ENCODE measurements at places on chromosomes 2 and 18. TPM values are rescaled to one million over a fixed set of nuclear protein-coding genes. Genes with fewer than 3 reads are reported as not detected.

The PHLPP1 gene
- 10.8 TPM for total RNA-seq

The GALNT14 gene
- total RNA-seq, result 0.40 TPM

The TTL gene
- 71.0 TPM for total RNA-seq

The RPL37A gene
- total RNA-seq, result 2,952 TPM

The IL18R1 gene
- total RNA-seq, result 4.0 TPM

The KIAA2012 gene
- not detected for total RNA-seq

The PRKAG3 gene
- not detected for total RNA-seq

The ACTG2 gene
- not detected for total RNA-seq

The TMEFF2 gene
- 0.12 TPM for total RNA-seq

The FNDC4 gene
- total RNA-seq, result 15.5 TPM

The SCN7A gene
- not detected for total RNA-seq

- DNase-seq, result no peak
Measured at GRCh38 chr18:43665105-43665788, 388.0 kb upstream of the SYT4 start.

- DNase-seq, result peak; percentile 22
Measured at GRCh38 chr18:22846088-22846683, 86.9 kb upstream of the RBBP8 start.

DNA sequence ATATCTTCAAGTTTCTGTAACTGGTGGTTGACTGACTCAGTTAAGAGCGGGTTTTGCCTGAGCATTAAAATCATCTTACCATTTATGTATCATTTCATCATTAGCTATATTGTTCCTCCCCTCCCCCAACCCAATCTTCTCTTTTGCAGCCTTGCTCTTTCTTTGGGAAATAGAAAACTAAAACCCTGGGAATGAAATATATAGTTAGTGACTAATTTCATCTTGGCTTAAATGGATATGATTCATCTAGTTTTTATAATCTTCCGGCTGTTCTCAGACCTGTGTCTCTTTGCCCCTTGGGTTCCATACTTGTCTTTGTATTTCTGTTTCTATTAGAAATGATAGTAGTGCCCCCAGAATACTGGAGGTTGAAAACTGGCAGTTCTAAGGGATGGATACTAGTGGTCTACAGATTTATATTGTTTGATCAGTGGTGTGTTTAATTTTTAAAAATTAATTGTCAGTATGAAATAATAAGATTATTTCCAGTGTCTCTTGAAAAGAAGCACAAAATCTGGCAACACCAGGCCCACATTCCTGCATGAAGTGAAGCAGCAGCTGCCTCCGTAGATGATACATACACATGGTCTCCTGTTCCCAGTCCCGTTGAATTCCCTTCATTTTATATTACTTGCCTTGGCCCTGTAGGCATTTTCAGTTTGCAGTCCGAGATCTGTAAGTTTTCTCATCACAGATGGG, 44.5 kb downstream of the PHLPP1 start:
- peak; percentile 37 for DNase-seq

DNA sequence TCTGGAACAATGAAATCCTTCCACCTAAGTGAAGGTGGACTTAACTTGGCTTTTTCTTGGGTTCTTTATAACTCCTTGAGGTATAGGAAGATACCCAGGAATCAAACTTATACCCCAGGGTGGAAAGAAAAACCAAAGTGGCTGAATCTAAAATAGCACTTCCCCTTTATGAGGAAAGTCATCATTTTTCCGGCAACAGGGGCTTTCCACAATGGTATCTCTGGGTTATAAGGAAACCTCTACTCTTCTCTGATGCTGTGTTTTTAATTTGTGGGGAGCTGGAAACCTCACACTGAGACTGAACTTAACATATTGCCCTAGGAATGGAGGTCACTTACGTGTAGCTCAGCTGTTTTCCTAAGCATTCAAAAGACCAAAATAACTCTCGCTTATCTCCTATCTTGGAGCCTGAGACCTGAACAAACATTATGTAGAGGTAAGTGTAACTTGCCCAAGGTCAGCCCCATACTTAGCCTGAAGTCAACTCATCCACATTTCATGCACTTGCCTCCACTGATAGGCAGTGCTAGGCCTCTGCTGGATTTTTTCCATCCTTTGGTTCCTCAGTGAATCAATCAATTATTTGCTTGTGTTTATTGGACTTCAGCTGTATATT, 117.9 kb downstream of the SETBP1 start:
- no peak for DNase-seq

GRCh38 chr2:234189230-234189629, 138.7 kb downstream of the SPP2 start:
- DNase-seq, result no peak

GRCh38 chr18:76005632-76006208, 489.3 kb downstream of the ZNF516 start:
- DNase-seq, result no peak

DNA sequence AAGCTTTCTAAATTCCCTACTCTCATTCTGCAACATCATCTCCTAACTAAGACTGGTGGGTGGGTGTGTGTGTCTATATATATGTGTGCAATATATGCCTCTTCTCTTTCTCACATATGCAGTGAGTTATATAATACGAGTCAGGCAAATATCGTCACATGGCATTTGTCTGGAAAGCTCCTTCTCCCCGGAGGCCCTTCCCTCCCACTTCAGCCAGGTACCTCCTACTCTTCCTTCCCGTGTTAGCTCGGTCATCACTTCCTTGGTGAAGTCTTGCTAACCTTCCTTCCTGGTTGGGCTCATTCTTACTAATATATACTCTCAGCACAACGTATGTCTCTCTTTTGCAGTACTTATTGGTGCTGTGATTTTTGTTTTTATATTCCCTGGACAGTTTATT, 66.4 kb upstream of the NCK2 start:
- no peak for DNase-seq

DNA sequence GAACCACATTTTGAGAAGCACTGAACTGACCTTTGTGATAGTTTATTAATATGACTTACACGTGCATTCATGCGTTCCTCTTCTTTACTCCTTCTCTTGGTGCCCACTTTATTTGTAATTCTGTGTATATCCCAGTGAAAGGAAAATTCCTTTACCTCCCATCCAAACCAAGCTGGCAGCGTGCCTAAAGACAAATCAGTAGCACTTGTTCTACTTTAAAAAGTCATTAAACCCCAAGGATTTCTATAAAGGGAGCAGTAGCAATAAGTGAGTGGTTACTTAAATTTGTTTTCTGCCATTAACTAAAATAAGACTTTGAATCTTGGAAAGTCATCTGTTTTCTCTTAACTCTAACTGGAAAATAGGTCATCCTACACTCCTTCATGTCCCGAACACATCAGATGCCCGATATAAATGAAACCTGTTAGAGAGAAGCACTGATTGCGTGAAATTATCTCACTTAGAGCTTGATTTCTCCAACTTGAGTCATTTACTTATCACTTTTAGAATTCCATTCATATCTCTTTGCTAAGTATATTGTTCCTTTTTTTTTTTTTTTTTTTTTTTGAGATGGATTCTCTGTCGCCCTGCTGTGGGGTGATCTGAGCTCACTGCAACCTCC, 10.7 kb downstream of the PIK3C3 start:
- DNase-seq, result no peak

GRCh38 chr2:150675807-150676206, 188.3 kb upstream of the RND3 start:
- no peak for DNase-seq

DNA sequence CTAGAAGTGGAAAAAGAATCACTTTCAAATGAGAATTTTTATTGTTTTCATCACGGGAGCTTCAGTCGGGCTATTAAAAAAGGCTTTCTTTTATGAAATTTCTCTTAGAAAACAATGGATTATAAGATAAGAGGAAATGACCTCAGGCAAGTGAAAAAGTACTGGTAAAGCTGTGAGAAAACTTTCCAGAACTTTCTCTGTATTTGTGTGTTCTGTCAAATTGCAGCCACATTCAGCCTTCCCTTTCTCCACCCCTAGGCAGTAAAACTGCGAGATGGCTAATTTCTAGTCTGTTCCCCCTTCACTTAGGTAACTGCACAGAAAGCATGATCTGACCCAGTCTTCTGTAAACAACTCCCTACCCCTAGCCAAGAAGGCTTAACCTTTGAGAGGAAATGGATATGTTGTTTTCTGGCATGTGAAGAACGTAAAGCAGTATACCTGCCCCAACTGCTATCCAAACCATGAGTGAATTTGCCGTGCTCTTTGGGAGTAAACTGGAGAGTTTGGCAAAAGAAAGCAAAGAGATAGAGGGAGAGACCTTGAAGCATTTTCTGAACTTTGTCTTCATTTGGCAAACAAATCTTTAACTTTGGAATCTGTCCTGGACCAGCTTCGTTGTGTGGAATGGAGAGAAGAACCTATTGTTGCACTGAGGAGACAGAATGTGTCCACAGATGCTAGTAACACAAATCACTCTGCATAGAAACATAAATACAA, 105.4 kb downstream of the ETAA1 start:
- DNase-seq, result peak; percentile 55

DNA sequence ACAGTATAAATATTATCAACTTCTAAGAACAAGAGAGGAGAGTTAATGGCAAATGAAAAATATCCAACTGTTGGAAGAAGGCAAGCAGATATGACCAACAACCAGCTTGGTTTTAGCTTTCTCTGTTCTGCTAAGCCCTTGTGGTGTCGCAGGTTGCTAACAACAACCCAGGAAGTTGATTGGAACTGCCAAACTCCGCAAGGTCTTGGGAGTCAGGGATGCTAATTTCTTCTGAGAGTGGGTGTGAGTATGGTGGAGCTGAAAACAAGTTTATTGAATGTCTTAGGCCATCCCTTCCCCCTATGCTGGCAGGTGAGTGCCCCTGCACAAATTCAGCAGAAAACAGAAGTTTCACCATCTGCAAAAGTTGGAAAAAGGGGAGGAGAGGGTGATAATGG, 17.5 kb downstream of the BZW1 start:
- DNase-seq, result no peak

DNA sequence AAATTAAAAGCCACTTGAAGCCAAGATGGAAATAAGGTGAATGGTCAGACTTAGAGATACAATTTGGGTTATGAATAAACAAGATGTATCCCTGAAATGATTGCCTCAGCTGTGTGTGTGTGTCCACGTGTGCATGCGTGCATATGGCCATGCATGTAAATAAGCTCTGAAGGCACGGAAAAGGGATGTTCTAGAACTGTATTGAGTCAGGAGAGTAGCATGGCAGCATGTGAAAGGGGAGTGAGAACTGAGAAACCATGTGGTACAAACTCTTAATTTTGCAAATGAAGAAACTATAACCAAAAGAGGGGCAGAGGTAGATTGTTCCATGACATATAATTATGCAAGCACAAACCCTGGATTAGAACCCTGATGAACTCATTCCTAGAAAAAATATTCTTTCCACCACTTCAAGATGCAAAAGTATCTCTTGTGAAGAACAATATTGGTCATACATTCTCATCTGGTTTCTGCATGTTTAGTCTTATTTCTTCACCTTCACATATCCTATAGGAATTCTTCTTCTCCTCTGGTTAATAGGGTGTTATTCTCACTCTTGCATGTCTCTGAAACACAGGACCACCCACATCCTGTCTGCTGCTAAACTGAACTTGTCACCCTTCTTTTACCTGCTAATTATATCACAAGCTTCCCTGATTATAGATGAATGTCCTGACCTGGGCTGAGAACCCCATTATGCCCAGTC, 455.8 kb downstream of the SETBP1 start:
- DNase-seq, result no peak

DNA sequence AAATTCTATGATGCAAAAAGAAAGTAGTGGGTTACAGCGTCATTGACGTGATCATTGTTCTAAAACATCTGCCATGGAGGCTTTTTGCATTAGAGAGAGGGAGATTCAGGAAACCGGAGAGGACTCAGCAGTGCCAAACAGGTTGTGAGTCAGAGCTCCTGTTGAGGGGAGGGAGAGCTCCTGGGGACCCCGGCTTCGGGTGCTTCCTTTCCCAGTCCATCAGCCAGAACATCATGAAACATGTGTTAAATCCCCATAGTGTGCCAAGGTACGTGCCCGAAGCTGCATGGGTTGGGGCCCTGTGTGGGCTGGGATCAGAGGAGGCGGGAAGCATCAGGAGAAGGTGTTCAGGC, 791 bp upstream of the CYRIA start:
- peak; percentile 96 for DNase-seq

GRCh38 chr2:42848726-42849290, 56.4 kb upstream of the HAAO start:
- DNase-seq, result no peak

DNA sequence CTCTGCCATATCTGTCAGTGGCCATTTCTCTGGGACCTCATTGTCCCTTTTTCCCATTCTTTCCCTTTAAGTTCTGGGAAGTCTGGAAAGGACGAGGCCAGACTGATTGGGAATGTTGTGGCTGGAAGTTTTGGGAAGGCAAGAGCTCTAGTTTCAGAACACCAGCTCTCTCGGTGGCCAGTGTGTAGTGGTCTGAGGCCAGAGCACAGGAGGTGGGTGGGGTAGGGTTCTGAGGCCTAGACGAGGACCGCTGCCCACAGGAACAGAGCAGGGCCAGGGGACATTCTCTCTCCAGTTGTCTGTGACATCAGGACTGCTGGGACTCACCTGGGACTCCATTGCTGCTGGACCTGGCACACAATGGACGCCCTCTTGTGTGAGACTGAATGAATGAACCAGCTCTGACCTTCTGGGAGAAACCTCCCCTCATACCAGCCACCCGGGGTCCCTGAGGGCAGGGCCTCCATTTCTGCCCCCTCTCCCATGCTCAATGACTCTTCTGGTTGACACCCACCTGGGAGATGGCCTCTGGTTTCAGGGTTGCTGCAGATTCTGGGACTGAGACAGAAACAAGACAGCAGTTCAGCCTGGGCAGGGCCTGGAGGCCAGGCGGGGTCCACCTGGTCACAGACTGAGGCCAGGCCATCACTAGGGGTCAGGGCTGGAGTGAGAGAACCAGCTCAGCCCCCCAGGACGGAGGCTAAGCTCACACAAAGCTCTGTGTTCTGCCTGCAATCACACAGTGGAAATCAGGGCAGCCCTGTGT, 8.4 kb upstream of the NPPC start:
- no peak for DNase-seq

GRCh38 chr2:11385847-11386246, 41.4 kb upstream of the ROCK2 start:
- DNase-seq, result no peak

DNA sequence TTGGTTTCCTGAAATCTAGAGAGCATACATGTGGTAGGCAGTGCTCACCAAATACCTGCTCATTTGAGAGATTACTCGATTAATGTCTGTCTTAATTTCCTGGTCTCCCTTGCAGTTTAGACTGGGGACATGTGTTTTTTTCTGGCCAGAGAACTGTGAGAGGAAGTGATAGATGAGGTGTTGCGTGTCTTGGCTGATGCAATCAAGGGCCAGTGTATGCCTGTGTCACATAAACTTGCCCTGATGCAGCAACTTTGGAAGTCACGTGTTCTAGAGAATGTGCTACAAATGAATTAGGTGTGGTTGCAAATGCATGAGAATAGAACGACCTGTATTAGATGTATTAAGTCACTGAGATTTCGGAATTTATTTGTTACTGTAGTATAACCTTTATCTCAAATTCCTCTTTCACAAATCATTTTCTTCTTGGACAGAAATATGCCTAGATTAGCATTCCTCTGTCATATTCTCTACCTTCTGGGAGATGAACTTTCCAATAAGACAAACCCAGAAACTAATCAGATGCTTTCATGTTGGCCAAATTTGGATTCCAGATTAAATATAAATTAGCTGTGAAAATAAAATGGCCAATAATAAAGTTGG, 9.9 kb upstream of the IL1A start:
- peak; percentile 64 for DNase-seq

GRCh38 chr2:69535817-69536241, 98.6 kb upstream of the NFU1 start:
- DNase-seq, result no peak

Data from endothelial cell of umbilical vein (primary cell).